ENCODE measurements at places on chromosomes 6 and 20. TPM values are rescaled to one million over a fixed set of nuclear protein-coding genes. Genes with fewer than 3 reads are reported as not detected.
A peak's percentile ranks its signal among the peaks of the same experiment; 100 is the strongest.

DNA sequence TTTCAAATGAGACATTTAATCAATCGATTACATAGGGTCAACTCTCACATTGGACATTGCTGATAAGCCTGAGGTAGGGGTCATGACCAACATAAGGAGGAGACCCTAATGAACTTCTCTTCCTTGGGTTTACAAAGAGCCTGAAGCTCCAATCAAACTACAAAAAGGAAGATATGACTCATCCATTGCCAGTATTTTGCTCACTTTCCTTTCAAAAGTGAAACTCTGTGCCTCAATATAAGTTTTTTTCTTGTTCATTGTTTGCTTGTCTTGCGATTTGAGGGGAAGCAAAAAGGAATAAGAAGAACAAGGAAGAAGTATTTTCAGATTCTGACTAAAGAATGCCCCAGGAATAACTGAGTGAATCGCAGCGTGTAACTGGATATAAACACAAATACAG, 38.8 kb upstream of the KHDRBS2 start:
- no peak for DNase-seq

PRKN gene
- 0.46 TPM for total RNA-seq

OSER1 gene
- total RNA-seq = 37.8 TPM

DNA sequence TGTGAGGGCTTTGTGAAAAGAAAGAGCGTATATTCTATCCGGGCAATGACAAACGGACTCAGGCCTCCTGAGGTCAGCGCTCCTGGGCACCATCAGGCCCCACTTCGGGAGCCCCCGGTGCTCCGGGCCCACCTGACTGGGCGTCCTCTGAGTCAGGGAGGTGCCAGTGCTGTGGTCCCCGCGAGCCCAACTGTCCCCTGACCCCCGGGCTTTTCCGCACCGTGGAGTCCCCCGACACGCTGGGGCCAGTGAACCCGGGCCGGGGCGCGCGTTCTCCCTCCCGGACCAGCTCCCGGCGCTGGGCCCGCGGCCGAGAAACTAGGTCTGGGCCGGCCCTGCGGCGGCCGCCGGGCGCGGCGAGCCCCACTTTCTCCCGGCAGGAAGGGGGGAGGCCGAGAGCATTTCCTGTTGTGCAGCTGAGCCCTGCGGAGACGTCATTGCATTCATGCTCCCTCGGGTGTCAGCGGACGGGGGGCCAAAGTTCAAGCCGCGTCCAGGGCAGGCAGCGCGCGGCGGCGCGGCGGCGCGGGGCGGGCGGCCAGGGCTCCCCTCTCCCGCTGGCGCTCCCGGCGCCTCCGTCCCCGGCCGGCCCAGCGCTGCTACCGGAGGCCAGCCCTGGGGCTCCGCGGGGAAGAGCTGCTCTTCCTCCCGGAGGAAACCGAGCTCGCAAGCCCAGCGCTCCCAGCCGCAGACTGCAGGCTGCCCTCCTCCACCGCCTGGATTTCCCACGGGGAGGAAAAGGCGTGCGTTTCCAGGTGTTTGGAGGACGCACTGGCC, 18.3 kb downstream of the HIVEP2 start:
- no peak for DNase-seq

DNA sequence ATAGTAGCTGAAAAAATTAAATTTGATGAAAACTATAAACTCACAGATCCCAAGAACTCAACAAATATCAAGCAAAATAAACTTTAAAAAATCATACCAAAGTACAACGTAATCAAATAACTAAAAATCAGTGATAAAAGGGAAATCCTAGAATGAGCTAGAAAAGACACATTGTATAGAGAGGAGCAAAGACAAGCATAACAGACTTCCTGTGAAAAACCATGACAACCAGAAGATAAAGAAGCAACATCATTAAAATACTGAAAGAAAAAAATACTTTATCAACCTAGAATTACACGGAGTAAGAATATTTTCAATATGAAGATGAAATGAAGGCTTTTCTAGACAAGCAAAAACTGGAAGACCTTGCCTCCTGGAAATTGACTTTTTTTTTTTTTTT, 9.8 kb downstream of the MUC22 start:
- no peak for DNase-seq

- peak; percentile 45 for DNase-seq
Observed at GRCh38 chr20:35463455-35464300, 8.3 kb downstream of the CEP250 start.

MAFB gene
- 0.28 TPM for total RNA-seq

OR2B6 gene
- 0.26 TPM for total RNA-seq

- DNase-seq = no peak
Observed at GRCh38 chr20:62595069-62595468, 47.2 kb upstream of the SLCO4A1 start.

CCN2 gene
- total RNA-seq = 155 TPM

- no peak for DNase-seq
Observed at GRCh38 chr20:14865169-14865568, 527.8 kb upstream of the FLRT3 start.

LY6G6F gene
- not detected for total RNA-seq

DNA sequence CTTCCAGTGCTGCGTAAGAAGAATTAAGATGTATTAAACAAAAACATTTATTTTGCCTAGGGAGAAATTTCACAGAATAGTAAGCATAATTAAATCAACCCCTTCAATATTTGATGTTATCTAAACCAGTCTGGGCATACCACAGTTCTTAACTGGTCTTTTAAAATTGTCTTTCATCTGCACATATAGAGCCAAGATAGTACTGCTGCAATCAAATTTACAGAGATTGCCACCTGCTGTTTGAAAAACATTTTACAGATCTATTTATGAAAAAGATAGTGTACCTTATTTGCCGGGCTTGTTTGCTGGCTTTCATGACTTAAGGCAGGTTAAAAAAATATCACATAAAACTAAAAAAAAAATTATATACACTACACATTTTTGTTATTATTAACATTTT, 323.2 kb downstream of the ADGRB3 start:
- no peak for DNase-seq
